ENCODE measurements at places on chromosomes 13 and 19.

- no peak for DNase-seq
These were observed 389.2 kb downstream of the ITGBL1 start for GRCh38 chr13:101841698-101842097.

DNA sequence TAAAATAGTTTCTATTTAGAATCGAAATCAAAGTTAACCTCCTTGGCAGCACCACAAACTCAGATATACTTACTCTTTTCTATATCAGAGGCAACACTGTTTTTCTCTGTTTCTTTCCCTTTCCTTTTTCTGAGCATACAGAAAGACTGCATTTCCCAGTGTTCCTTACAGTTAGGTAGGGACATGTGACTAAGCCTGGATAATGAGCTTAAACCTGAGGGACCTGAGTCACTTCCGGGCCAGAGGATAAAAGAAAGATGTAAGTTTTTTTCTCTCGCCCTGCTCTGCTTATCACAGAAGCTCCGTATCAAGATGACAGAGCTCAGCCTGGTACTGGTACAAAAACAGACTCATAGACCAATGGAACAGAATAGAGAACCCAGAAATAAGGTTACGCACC lies 531.9 kb downstream of the KLF12 start:
- DNase-seq, result no peak

DNA sequence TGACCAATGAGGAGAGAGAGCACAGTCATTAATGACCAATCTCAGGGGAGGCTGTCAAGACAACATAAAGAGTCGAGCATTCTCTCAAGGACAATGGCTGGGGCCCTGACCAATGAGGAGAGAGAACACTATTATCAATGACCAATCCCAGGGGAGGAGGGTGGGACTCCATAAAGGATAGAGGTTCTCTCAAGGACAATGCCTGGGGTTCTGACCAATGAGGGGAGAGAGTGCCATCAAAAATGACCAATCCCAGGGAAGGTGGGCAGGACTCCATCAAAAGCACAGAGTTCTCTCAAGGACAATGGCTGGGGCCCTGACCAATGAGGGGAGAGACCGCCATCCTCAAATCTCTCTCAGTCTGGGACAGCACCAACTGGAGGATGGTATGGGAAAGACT lies 3.3 kb upstream of the KLK11 start:
- DNase-seq, result no peak

DNA sequence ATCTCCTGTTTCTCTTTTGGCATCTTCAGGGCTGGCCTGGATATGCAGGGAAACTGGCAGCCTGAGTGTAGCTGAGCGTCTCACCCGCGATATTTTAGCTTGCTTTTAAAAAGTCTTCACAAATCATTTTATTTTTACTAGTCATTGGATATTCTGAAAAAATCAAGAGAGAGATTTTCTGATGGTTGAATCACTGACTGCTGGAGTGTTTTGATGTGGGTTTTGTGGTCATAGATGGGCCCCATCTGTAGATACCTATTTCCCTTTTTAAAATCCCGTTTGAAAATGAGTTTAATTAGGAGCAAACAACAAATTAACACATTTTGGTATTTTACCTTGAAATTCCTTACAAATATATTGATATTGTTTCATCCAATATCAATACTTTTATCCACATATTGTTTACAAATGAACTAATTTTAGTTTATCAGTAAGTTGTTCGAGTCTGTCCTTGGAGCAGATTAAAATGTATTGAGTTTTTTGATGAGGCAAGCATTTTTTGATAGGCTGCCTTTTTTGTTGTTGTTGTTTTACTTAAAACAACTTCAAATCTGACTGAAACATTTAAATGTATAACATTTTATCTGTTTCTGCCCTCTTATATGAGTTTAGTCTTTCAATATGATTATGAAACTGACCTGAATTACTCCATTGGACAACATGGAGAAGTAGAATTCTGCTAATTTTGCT lies 21.5 kb upstream of the OXGR1 start:
- DNase-seq, result no peak

DNA sequence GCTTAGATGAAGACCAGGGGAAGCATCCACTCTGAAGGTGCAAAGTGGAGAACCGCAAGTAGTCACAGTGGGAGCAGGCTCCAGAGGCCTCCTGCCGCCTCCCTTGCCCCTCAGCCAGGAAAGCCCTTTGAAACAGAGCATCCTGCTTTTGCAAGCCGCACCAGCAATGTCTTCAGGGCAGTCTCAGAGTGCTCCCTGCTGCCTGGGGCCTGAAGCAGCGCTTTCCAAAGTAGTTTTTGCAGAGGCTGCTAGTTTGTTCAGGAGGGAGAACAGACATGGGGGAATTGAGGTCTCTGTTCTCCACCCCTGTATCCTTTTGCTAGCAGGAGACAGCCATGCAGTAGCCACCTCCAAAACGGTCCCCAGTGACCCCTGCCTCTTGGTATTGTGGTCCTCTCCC lies 15.8 kb upstream of the POP4 start:
- DNase-seq, result no peak

DNA sequence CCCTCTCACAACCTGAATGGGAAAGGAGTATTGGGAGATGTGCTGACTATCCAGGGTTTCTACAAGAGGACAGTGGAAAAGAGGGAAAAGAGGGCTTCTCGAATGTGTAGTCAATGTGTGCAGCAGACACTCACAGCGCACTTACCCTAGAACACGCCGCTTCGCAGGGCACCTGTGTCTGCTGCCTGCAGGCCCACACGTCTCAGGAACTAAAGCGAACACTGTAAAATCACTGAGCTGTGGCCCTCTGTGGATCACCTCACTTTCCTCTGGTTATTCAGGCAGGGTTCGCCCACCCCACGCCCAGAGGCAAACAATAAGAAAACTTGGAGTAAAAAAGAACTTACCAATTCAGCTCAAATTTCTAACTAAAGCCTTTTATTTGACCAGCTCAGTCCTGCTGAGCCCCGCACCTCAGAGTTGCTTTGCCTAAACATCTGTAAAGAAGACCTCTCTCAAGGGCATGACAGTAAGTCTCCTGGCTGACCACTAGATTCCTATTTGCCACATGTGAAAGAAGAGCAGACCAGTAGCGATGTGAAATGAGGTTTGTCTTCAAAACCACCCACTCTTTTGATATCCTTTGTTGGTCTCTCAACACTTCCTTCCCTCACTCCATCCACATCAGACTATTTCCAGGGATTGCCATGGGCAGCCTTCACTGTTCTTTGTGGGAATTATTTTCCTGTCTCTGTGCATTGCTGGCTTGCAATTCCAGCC lies 19.3 kb upstream of the DOCK9 start:
- no peak for DNase-seq

- DNase-seq, result peak; percentile 33
These were observed at the start of gene ZNF358 for GRCh38 chr19:7515645-7516151. ZNF358 (plus strand) TSS chr19:7516103; CDS start chr19:7519243, 3,140 bp downstream.

All from activated CD4-positive, alpha-beta T cell treated with anti-CD3 and anti-CD28 coated beads, Interleukin-2, amount 10 ng/mL, durations not matched to agents 7 days and 5 days (primary cell).